ENCODE measurements at places on chromosomes 16 and 17. TPM values are rescaled to one million over a fixed set of nuclear protein-coding genes. Genes with fewer than 3 reads are reported as not detected.

GRCh38 chr16:21952793-21953540 lies at the start of gene UQCRC2:
TSS of gene UQCRC2 (plus strand) at chr16:21953361. CDS start at chr16:21953424, 63 bp downstream.
- peak; percentile 94 for DNase-seq

GRCh38 chr16:10983159-10983558 lies 38.8 kb downstream of the CLEC16A start:
- DNase-seq = no peak

DNA sequence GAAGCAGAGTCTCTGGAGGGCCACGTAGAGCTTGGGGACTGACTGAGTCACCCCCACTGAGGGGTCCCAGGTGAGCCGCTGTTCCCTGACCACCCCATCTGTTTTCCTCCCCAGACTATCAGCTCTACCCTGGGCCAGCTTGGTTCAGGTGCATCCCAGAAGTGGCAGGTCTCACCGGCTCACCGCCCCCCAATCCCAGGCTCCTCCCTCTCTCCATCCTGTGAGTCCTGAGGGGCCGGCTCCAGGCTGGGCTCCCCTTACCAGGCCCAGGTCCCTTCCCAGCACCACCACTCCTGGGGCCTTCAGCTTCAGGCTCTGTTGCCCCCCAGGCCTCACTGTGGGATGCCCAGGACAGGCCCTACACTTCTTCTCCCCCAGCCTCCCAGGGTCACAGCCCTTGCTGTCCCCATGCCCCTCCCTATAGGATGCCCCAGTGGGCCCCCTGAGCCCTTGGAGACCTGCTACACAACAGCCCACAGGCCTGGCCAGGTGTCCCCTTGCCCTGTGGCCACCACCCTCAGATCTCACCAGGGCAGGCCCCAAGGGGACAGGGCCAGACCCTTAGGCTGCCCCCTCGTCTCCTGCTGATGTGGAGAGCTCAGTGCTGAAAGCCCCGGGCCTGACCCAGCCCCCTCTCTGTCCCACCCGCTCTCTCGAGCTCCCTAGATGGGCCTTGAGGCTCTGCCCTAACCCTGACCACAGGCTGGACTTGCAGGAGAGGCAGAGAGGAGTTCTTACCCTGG lies 40.4 kb downstream of the TNFRSF13B start:
- DNase-seq = no peak

TLCD2 gene
- polyA plus RNA-seq = 6.7 TPM

DNA sequence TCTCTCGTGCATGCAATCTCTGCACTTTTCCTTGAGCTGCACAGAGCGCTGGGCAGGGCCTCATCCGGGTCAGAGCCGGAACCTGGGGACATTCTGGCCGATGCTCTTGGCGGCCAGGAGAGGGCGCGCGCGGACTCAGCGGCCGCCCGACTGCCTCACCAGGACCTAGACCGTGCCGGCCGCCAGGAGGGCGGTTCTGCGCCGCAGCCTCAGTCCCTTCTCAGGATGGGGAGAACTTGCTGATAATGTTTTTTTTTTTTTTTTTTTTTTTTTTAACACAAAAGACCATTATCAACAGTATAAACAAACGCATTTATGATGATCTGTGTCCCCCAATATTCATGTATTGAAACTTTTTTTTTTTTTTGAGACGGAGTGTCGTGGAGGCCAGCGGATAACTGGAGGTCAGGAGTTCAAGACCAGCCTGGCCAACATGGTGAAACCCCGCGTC lies 8.1 kb upstream of the FLYWCH2 start:
- DNase-seq = no peak

MAP2K6 gene
- 23.4 TPM for polyA plus RNA-seq

SEC14L5 gene
- polyA plus RNA-seq = 0.12 TPM

FOXN1 gene
- 0.55 TPM for polyA plus RNA-seq

DPEP1 gene
- 29.0 TPM for polyA plus RNA-seq

GRCh38 chr17:47810200-47810821 lies 11.3 kb downstream of the OSBPL7 start:
- no peak for DNase-seq

DNA sequence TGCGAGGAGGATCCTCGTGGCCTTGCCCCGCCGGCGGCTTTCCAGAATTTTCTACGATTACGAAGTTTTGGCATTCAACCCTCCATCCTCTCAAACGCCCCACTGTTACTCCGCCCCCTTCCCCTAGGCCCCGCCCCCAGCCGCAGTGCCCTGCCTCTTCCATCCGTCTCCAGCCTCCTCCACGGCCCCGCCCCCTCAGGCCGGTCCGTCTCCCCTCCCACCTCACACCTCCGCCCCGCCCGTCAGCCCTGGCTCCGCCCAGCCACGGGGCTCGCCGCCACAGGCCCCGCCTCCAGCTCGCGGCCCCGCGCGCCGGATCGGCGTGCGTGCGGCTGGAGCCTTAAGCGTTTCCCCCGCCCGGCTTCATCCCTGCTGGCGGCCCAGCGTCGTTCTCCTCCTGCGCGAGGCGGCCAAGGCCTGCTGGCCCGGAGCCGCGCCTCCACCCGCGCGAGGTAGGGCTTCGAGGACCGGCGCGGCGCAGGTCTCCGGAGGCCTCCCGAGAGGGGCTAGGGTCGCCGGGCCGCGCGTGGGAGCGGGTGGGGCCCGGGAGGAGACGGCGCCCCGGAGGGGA lies at the start of the genes C17orf67 and DGKE:
Gene C17orf67 (minus strand): TSS at position 112 of the 571 bp plus-strand sequence. CDS start 18,110 bp downstream, outside the sequence.
Gene DGKE (plus strand): TSS at position 343 of the 571 bp plus-strand sequence. CDS start 645 bp downstream, outside the sequence.
- DNase-seq = peak; percentile 95

KRTAP9-7 gene
- not detected for polyA plus RNA-seq

DNA sequence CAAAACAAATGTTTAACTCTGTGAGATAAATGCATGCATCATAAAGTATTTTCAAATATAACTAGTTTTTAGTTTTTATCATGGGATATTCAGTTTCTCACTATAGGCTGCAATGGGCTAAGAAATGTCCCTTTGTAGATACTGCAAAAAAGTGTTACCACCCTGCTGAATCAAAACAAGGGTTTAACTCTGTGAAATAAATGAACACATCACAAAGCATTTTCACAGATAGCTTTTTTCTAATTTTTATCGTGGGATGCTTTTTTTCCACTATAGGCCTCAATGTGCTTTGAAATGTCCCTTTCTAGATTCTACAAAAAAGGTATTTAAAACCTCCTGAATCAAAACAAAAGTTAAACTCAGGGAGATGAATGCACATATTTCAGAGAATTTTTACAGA lies 541.1 kb downstream of the KCNJ18 start:
- DNase-seq = no peak

GRCh38 chr17:68294196-68294555 lies 2.9 kb downstream of the ARSG start:
- DNase-seq = no peak

DNA sequence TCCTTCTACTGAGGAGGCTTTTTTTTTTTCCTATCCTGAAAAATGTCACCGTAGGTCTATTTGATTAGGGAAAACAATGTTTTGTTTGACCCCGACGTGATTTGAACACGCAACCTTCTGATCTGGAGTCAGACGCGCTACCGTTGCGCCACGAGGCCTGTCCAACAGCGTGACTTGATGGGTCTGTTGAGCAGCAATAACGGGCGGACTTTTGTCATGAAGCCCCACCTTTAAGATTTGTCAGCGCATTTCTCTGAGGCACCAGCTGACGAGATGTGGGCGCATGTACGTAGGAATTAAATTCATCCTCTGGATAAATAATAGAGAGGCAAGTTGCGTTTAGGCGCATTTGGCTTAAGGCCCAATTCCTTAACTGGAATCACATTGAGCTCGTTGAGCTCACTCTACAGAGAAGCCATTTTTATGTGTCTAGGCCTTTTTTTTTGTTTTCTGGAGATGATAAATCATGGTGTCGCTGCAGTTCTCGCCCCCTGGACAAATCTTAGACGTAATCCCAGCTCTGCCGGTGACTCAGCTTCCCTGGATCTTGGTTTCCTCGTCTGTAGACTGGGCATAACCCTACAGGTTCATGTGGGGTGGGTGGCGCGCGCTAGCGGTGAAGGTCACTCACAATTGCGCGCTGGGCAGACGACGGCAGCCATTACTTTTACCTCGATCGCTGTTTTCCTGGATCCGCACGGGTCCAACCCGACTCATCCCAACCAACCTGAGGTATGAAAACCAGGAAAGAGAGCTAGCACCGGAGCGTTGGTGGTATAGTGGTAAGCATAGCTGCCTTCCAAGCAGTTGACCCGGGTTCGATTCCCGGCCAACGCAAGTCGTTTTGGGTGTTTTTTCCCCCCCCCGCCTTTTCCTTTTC lies 10.6 kb upstream of the AURKB start:
- DNase-seq = peak; percentile 97

- DNase-seq = no peak
Observed at GRCh38 chr17:6392609-6393350, 42.1 kb downstream of the AIPL1 start.

DNA sequence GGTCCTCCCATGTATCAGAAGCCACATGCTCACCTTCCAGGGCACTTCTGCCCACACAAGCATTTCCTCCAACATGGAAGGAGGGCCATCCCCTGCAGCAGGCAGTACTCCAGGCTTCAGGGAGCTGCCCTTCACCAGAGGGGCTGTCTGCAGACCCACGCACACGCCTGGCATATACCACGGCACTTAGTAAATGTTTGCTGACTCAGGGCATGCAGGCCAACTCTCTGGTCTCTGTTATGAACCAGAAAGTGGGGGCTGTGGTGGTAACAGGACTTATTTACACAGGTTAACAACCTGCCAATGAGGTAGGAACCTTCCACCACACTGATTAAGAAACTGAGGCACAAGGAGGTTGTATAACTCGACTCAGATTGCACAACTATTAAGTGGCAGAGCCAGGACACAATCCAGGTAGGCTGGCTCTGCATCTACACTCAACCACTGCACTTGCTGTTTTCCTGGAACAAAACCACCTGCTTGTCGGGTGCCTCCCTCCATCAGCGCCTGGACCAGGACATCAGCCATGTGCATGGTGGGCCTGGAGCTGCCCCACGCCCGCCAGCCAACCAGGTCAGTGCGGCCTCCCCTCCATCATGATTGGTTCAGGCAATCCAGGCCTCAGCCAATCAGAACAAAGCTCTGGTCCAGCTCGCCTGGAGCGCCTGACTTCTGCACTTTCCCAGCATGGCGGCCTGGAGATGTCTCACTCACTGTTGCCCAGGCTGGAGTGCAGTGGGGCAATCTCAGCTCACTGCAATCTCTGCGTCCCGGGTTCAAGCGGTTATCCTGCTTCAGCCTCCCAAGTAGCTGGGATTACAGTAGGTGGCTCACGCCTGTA lies 19.2 kb downstream of the ACTG1 start:
- DNase-seq = no peak

DNA sequence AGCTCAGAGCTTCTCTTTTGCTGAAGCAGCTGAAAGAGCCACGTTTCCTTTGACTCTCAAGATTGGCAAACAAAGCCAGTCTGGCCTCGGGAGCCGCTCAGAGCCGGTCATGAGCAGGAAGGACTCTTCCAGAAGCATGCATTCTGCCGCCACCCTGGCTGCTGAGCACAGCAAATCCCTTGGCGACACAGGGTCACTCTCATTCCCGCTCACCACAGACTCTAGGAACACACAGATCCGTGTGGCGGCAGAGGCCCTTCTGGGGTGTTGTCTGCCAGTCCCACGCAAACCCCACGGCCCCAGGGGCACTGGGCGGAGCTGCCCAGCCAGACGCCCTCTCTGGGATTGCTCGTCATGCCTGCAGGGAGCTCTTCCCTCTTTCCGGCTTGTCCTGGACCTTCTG lies 157.0 kb downstream of the C16orf95 start:
- no peak for DNase-seq

SLC13A2 gene
- polyA plus RNA-seq = 15.2 TPM

DNA sequence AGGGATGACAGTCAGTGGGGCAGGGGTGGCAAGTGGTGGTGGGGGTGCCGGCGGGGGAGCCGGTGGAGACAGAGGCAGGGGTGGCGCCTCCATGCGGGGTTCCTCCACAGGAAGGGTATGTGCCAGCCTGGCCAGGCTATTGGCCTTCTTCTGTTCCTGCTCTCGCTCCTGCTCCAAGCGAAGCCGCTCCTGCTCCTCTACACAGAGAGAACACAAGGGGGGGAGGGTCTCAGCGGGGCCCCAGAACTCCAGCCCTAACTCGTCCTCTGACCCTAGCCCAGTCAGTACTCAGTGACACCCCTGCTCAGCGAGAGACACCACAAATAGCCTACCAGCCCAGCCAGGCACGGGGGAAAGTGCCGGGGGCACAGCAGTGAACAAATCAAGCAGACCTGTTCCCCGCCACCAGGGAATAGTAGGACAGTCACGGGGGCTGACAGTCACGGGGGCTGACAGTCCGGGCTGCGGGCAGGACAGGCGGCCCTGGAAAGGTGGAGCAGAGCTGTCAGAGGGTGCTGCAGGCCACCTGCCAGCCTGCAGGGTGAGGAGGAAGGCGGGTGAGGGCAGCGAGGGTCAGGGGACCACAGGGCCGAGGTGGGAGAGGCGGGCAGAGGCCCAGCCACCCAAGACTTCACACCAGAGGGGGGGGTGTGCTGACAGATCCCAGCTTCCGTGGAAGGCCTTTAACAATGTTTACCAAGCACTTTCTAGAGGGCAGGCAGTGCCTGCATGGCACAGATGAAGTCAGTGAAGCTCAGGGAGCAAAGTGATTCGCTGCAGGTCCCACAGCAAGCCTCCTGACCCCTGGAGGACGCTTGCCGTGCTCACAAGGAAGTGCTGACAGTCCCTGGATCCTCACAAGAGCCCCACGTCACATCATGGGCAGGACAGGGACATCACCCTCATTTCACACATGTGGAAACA lies 5.3 kb downstream of the MNT start:
- no peak for DNase-seq

GRCh38 chr16:86317813-86318650 lies 192.3 kb upstream of the FOXF1 start:
- no peak for DNase-seq

- no peak for DNase-seq
Observed at GRCh38 chr17:79295307-79295706, 220.7 kb downstream of the ENGASE start.

TCAP gene
- 1.5 TPM for polyA plus RNA-seq

DNA sequence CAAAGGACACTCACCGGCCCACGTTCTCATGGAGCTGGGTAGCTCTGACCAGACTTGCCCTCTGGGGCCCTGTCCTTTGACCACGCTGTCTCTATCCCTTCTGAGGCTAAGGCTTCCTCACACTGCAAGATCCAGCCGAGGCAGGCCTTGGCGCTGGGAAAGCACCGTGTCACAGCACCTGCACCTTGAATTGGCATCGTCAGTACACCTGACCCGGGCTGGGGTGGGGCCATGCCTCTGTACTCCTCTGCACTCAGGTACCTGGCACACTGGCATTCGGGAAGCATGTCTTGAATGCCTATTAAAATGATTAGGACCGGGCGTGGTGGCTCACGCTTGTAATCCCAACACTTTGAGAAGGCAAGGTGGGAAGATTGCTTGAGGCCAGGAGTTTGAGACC lies 6.0 kb downstream of the TBC1D24 start:
- DNase-seq = no peak

- DNase-seq = no peak
Observed at GRCh38 chr17:39365242-39365641, 36.2 kb downstream of the FBXL20 start.

GRCh38 chr17:60372790-60373483 lies 19.0 kb downstream of the USP32 start:
- no peak for DNase-seq

Measured in left kidney (tissue), 8 donors.